ENCODE measurements at places on chromosomes 4 and X. TPM values are rescaled to one million over a fixed set of nuclear protein-coding genes. Genes with fewer than 3 reads are reported as not detected.

The NAP1L2 gene
- 0.94 TPM for total RNA-seq

The CFAP97 gene
- 11.6 TPM for total RNA-seq

The SSX4 gene
- total RNA-seq = not detected

The PRDM8 gene
- 0.13 TPM for total RNA-seq

The CXCL9 gene
- not detected for total RNA-seq

The DYNLT3 gene
- total RNA-seq = 14.3 TPM

The PAGE5 gene
- not detected for total RNA-seq

The HSFX3 gene
- total RNA-seq = not detected

The RENBP gene
- 0.13 TPM for total RNA-seq

The PHKA1 gene
- 29.5 TPM for total RNA-seq

The FREM3 gene
- not detected for total RNA-seq

The MAGEC2 gene
- total RNA-seq = not detected

The CTAG1A gene
- total RNA-seq = not detected

The DNAAF6 gene
- total RNA-seq = not detected

The MAGEA11 gene
- total RNA-seq = not detected

The ANXA3 gene
- 58.8 TPM for total RNA-seq

The NDNF gene
- total RNA-seq = not detected

The MRFAP1 gene
- 276 TPM for total RNA-seq

The ZNF630 gene
- 0.16 TPM for total RNA-seq

The MGARP gene
- total RNA-seq = 0.79 TPM

The KIAA0232 gene
- total RNA-seq = 18.7 TPM

The UGT2B15 gene
- 0.03 TPM for total RNA-seq

The AREG gene
- 21.5 TPM for total RNA-seq

The C4orf46 gene
- total RNA-seq = 7.3 TPM

The ERVMER34-1 gene
- total RNA-seq = 0.71 TPM

The TIGD4 gene
- total RNA-seq = 0.31 TPM
